ENCODE measurements at places on chromosomes 11 and 22. TPM values are rescaled to one million over a fixed set of nuclear protein-coding genes. Genes with fewer than 3 reads are reported as not detected.

DNA sequence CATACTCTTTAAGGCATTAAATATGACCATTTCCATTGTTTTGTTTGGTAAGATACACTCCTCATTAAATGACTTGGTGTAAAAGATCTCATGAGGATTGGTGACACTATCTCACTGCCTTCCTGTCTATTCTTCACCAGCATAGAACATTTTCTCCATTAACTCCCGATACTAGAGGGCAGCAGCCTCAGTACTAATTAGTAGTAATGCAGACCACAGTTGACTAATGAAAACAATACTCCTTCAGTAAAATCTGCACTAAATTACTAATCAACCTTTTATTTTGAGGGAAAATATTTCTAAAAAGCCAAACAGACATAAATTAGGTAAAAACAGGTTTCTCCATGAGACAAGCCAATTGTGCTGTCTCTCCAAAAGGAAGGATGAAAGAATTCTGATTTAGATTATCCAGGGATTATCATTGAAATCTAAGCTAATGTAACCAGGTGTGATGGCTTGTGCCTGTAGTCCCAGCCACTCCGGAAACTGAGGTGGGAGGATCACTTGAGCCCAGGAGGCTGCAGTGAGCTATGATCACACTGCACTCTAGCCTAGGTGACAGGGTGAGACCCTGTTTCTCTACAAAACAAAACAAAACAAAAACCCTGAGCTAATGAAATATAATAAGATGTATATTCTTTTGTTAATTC, 9.4 kb downstream of the PGM2L1 start:
- peak; percentile 72 for DNase-seq
- H3K27me3 ChIP-seq, result no peaks in the 10 kb centered on the region
- no peak overlapping the region for H3K4me3 ChIP-seq

The ANKK1 gene
- not detected for total RNA-seq

DNA sequence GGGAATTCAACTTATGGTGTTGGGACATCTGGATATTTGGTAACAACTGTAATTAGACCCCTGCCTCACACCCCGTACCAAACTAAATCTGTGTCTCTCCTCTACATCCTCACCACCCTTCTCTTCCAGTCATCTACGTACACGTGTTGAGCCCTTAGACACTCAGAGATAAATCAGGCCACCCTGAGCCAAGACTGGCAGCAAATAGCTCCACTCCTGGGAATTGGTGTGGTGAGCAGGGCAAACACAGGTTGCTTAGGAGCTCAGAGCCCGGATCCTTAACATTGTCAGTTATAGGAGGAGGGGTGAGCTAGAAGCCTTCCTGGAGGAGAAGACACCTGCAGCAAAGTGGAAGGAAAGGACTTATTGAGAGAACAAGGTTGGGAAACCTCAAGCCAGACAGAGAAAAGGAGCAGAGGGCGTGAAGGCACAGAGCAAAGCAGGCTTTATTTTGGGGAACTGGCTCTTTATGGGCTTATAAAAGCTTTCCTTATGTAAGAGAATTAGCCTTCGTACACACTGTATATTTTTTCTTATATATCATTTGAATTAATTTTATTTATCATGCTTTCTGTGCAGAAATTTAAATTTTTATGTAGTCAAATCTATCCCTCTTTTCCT, 36.9 kb upstream of the KLHL35 start:
- H3K4me3 ChIP-seq, result no peak overlapping the region
- no peak overlapping the region for H3K27ac ChIP-seq
- no peak for DNase-seq

- H3K27me3 ChIP-seq, result no peaks in the 10 kb centered on the region
- DNase-seq, result no peak
Measured at GRCh38 chr11:86491027-86491426, 116.3 kb downstream of the CCDC81 start.

DNA sequence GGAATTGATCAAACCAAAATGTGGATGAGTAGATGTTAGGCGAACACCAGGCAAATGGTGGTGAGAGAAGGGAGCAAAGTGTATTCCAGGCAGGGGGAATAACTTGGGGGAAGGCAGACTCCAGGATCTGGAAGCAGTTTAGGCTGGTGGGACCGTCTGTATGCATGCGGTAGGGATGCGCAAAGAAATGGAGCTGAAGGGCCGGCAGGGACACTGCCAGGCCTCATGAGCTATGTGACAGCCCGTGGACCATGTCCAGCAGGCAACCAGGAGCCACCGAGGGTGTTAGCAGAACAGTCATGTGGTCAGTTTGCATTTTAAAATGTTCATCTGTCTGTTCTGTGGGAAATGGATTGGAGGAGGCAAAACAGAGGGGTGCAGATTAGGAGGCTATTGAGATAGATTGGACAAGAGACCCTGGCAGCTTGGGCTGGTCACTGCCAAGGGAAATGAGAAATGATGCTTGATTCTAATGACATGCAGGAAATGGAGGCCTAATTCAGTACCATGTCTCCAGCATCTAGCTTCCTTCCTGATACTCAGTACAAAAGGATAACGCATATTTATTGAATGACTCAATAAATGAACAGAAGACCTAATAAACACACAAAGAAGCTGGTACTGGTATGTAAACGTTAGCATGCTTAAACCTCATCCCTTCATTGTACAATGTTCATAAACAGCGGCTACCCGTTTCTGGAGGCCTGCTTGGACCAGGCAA, 412.4 kb downstream of the BUD13 start:
- no peaks in the 10 kb centered on the region for H3K36me3 ChIP-seq
- H3K27me3 ChIP-seq, result no peaks in the 10 kb centered on the region
- H3K4me1 ChIP-seq, result no peaks in the 10 kb centered on the region
- no peak overlapping the region for H3K27ac ChIP-seq
- DNase-seq, result no peak

DNA sequence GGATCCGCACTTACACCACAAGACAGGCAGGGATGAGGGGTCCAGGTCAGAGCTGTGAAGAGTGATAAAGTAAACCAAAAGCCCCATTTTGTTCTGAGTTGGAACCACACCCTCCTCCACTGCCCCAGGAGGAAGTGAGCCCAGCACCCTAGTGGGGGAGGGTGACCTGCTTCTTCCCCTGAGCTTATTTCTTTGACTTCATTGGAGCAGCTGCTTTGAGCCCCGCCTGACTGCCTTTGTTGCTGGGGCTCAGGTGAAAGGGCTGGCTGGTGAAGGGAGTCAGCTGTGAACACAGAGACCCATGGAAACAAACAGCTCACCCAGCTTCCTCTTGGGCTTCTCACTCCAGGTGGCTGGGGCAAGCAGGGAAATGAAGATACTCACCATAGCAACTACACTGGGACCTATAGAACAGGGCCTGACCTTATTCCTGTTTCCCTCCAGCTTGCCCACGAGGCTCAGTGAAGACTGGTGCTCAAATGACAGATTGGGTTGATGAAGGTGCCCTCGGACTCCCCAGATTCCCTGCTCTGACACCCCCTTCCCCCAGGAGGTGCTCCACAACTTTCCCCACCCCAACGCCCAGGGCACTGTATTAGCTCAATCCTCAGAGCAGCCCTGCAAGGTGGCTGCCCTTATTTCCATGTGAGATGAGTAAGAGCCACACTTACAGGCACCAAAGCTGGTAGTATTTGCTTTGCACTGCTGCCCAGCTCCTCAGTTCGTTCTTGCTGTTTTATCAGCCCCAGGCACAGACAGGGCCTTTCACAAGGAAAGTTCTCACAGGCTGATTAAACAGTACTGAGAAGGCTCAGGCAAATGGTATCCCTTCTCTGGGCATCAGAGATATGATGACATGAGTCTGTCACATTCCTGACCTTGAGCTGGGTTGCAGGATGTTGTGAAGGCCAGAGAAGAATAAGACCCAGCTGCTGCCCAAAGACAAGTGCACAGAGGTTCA, 2.4 kb downstream of the UCP2 start:
- no peaks in the 10 kb centered on the region for H3K27me3 ChIP-seq
- H3K27ac ChIP-seq, result peak overlapping the region; percentile 90
- H3K4me1 ChIP-seq, result peaks cover 19% of the 10 kb centered on the region

DNA sequence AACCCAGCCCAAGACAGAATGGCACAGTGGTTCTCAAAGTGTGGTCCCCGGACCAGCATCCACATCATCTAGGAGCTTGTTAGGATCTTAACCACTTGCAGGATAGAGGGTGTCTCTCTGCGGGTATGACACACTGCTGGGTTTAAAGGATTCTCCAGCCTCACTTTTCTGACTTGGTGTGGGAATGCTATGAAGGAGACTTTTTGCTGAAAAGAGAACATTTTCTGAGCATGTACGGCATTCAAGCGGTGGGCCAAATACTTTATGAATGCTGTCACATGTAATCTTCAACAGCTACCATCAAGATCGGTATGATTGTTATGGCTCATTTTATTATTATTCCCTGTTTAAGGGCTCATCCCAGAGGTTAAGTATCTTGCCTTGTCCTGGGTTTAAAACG, 1.8 kb upstream of the CD82 start:
- H3K36me3 ChIP-seq, result no peaks in the 10 kb centered on the region
- H3K27ac ChIP-seq, result peak overlapping the region; percentile 98
- no peaks in the 10 kb centered on the region for H3K4me1 ChIP-seq
- DNase-seq, result no peak
- H3K27me3 ChIP-seq, result no peaks in the 10 kb centered on the region

The TTC17 gene
- 102 TPM for total RNA-seq

The OR51E2 gene
- 2.5 TPM for total RNA-seq

DNA sequence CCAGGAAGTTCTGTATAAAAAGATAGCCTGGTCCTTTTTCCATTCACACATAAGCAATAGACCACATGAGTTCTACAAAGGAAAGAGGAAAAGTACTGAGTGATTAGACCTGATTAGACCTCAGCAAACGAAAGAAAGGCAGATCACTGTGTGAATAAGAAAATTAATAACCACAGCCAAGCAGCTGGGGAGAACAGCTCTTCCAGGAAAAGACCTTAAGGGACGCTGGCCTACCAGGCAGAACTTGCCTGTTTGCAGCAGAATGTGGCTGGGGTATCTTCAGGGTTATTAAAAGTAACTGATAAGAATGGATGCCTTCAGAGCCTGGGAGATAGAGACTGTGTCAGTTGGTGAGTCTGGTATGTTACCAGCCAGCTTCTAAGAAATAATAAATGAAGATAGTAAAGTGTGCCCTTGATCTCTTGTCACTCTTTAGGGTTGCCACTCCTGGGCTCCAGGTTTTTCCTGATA, 172.9 kb downstream of the DBX1 start:
- DNase-seq, result no peak
- peaks cover 53% of the 10 kb centered on the region for H3K4me1 ChIP-seq
- H3K27me3 ChIP-seq, result no peaks in the 10 kb centered on the region
- H3K36me3 ChIP-seq, result no peaks in the 10 kb centered on the region

DNA sequence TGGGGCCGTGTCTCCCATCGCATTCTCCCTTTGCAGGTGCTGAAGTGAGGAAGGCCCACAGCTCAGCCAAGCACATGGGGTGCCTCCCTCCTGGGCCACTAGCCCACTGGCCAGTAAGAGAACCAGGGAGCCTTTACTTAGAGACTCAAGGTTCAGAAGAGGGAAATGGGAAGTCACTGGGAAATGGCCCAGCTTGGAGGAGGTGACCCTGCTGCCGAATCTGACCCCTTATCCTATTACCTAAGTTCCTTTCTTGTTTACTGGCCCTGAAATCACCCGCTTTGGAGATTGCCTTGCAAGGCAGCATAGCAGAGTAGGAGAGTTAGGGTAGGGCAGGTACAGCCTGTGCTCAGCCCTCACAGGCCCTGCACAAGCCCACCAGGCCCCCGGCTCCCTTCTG, 24.4 kb downstream of the UPB1 start:
- no peak overlapping the region for H3K27ac ChIP-seq
- no peaks in the 10 kb centered on the region for H3K36me3 ChIP-seq
- H3K4me3 ChIP-seq, result no peak overlapping the region

DNA sequence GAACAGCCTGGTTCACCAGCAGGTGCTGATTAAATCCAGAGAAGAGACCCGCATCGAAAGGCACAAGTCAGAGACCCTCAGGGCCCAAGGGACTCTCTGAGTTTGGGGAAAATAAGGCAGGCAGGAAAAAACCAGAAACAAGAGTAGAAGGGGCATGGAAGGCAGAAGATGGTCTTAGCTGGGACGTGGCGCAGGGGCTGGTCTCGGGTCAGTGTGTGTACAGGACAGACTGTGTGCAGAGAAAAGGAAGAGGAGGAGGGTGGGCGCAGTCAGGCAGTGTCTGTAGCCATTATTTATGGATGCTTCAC, 31.3 kb downstream of the PPP2R1B start:
- H3K36me3 ChIP-seq, result peaks cover 5% of the 10 kb centered on the region
- no peak overlapping the region for H3K4me3 ChIP-seq
- DNase-seq, result no peak
- H3K4me1 ChIP-seq, result no peaks in the 10 kb centered on the region
- H3K27ac ChIP-seq, result peak overlapping the region; percentile 96
- H3K27me3 ChIP-seq, result no peaks in the 10 kb centered on the region

GRCh38 chr11:125141178-125141577, 23.4 kb upstream of the PKNOX2 start:
- H3K4me1 ChIP-seq, result peaks cover 6% of the 10 kb centered on the region
- H3K36me3 ChIP-seq, result no peaks in the 10 kb centered on the region
- no peak overlapping the region for H3K27ac ChIP-seq
- no peaks in the 10 kb centered on the region for H3K27me3 ChIP-seq

GRCh38 chr11:2955906-2956476, 26.8 kb upstream of the PHLDA2 start:
- no peak overlapping the region for H3K4me3 ChIP-seq
- DNase-seq, result no peak
- H3K27me3 ChIP-seq, result no peaks in the 10 kb centered on the region
- H3K27ac ChIP-seq, result no peak overlapping the region
- peaks cover 56% of the 10 kb centered on the region for H3K36me3 ChIP-seq
- no peaks in the 10 kb centered on the region for H3K4me1 ChIP-seq

The P2RY6 gene
- total RNA-seq, result 1.2 TPM

DNA sequence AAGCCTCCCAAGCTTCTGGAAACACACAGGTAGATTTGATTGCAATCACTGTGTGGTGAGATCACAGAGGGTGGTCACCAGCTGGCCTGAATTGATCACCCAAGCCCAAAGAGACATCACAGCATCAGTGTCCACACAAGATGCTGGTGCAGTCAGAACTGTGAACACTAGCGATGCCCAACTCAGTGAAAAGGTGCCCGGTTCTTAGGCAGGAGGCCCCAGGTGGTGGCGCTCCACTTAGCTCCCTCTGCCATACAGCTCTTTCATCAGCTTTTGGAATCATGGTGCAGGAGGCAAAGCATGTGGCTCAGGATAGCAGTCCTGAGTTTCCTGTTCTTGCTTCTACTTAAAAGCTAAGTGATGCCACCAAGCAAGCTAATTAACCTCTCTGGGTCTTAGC, 11.1 kb downstream of the DGCR2 start:
- no peak overlapping the region for H3K27ac ChIP-seq
- DNase-seq, result no peak
- H3K4me3 ChIP-seq, result no peak overlapping the region
- no peaks in the 10 kb centered on the region for H3K36me3 ChIP-seq

- no peaks in the 10 kb centered on the region for H3K36me3 ChIP-seq
- peak; percentile 95 for DNase-seq
- H3K4me1 ChIP-seq, result no peaks in the 10 kb centered on the region
- peak overlapping the region; percentile 46 for H3K4me3 ChIP-seq
Measured at GRCh38 chr22:46079861-46080821, 70.2 kb upstream of the PPARA start.

Data from sigmoid colon (tissue), 7 donors.